ENCODE measurements at places on chromosomes 12 and 14. TPM values are rescaled to one million over a fixed set of nuclear protein-coding genes. Genes with fewer than 3 reads are reported as not detected.

ASIC1 gene
- 1.3 TPM for total RNA-seq

PTPRO gene
- total RNA-seq: 0.74 TPM

- peaks cover 26% of the 10 kb centered on the region for H3K4me1 ChIP-seq
- DNase-seq: peak; percentile 95
- H3K4me3 ChIP-seq: peak overlapping the region; percentile 78
Observed at GRCh38 chr12:121799842-121800693, 3.7 kb upstream of the SETD1B start.

GRCh38 chr14:52906141-52906601 lies 44.7 kb downstream of the FERMT2 start:
- H3K4me3 ChIP-seq: peak overlapping the region; percentile 44
- peaks cover 29% of the 10 kb centered on the region for H3K36me3 ChIP-seq
- H3K27ac ChIP-seq: peak overlapping the region; percentile 77
- no peaks in the 10 kb centered on the region for H3K27me3 ChIP-seq
- peak; percentile 81 for DNase-seq

Data from MCF 10A (cell line).